ENCODE measurements at places on chromosomes 3 and 15.

DNA sequence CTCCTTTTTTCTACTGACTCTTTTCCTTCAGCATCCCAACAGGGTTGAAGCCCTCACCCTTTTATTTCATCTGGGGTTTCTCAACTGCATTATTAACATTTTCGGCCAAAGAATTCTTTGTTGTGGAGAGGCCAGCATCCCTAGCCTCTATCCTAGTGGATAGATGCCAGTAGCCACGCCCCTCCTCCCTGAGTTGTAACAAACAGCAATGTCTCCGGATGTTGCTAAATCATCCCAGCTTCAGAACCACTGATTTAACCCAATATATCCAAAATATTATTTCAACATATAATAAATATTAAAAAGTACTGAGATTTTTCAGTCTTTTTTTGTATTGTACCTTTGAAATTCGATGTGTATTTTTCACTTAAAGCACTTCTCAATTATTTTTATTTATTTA is 2.0 kb upstream of the RNF111 start:
- DNase-seq = no peak

DNA sequence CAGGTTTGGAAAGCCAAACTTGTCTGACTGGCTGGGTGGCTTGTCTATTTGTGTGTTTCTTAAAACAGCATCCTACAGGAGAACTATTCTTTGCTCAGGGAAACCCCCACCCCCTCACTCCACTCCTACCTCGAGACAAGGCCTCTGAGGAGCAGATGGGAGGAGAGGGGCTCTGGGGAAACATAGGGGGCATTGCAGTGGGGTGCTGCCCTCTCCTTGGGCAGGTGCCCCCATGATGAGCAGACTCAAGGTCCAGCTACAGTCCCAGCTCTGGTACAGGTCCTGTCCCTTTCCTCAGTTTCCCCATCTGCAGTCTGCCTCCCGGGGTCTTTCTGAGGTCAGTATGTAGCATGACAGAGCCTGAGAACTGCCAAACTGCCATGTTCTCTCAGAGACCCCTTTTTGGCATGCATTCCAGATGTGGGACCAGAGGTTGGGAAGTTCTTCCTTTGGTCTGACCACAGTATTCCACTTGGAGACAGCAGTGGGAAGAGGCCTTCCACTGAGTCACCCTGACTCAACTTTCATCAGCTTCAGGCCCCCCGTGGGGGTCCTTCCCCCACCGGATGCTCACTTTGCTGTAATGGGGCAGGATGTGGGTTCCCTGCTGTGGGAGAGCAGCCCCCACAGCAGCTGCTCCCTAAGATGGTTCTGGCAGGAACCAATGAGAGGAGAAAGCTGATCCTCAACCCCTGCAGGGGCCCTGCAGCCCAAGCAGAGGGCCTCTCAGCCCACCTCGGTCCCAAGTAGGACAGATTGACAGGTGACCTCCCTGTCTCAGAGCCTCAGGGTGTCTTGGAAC is 32.3 kb upstream of the CYP11A1 start:
- DNase-seq = no peak

DNA sequence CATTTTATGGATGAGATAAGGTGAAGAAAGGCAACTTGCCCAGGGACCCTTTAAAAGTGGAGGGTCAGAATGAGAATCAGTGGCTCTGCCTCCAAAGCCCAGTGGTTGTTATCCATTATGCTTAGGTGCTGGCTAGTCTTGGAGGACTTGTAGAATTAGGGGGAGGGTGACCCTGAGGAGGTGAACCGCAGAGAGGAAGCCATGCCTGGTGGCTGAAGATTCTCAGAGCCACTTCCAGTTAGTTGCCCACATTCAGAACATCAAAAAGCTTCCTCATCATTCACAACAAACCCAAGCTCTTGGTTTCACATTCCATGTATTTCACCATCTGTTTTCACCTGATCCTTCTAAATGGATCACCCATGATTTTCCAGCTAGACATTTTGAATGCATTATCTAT is 11.2 kb downstream of the EBLN2 start:
- DNase-seq = no peak

GRCh38 chr3:25385807-25386460 is 42.1 kb upstream of the RARB start:
- no peak for DNase-seq

DNA sequence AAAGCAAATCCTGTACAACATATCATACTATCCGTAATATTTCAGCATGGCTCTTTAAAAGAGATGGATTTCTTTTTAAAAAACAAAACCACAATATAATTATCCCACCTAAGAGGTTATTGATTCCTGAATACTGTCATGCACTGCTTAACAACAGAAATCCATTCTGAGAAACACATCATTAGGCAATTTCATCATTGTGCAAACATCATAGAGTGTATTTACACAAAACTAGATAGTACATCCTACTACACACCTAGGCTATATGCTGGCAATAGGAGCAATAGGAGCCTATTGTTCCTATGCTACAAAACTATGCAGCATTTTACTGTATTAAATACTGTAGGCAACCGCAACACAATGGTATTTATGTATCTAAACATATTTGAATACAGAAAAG is 242.0 kb downstream of the NEK10 start:
- no peak for DNase-seq

- DNase-seq = no peak
Measured at GRCh38 chr15:95567686-95568085, 762.8 kb upstream of the NR2F2 start.

DNA sequence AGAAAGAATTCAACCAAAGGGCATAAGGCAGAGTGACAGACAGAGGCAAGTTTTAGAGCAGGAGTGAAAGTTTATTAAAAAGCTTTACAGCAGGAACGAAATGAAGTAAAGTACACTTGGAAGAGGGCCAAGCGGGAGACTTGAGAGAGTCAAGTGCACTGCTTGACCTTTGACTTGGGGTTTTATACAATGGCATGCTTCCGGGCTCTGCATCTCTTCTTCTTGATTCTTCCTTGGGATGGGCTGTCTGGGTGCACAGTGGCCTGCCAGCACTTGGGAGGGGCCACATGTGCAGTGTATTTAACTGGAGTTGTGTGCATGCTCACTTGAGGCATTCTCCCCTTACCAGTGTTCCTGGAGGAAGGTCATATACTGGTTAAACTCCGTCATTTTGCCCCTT is 30.4 kb upstream of the KLHL25 start:
- no peak for DNase-seq

DNA sequence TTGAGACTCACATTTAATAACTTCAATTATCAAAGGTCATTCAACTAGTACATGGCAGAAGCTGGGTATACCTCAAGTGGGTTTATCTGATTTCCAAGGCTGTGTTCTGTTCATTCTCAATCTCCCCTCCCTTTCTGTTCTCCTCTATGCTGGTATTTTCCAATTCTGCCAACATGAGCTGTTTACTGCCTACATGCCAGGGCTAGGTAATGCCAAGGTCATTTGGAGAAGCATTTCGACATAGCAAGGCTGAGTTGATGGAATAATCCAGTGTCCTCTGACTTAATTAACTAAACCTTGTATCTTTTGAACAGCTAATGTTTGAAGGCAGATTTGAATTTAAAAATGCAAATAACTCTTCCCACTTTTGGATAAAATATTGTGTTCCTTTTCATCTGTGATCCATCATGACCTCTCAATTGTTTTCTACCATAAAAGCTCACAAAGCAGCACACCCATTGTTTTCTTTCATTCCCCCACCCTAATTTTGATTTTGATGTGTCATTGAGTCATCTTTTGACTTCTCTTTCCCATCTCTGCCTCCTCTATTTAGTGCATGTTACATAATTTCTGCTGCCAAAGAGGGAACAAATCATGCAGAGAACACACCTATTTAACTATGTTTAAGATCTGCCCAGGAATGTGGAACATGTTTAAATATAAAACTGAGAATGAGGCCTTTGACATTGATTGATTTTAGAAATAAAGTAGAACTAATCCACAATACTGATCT is 308.8 kb upstream of the NR2E3 start:
- DNase-seq = no peak

GRCh38 chr15:72178976-72179585 is 18.5 kb downstream of the GRAMD2A start:
- no peak for DNase-seq

- DNase-seq = no peak
Measured at GRCh38 chr3:169147238-169148008, 516.1 kb downstream of the MECOM start.

DNA sequence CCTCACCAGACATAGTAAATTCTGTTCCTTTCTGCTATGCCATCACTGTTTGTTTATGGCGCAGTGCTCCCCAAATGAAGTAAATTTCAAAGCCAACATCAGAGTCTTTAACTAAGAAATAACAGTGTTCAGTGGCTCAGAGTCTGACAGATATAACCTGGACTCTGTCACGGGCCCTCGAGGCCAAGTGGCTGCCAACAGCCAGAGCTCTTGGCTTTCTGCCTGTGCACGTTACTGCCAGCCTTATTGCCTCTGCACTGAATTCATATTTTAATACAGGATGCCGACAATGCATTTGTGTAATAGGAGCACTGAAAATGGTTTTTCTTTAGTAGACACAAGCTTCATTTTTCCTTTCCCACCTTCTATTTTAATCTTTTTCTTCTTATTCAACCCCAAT is 219.9 kb downstream of the NLGN1 start:
- DNase-seq = no peak

GRCh38 chr3:64796607-64797399 is 109.0 kb upstream of the ADAMTS9 start:
- DNase-seq = no peak

DNA sequence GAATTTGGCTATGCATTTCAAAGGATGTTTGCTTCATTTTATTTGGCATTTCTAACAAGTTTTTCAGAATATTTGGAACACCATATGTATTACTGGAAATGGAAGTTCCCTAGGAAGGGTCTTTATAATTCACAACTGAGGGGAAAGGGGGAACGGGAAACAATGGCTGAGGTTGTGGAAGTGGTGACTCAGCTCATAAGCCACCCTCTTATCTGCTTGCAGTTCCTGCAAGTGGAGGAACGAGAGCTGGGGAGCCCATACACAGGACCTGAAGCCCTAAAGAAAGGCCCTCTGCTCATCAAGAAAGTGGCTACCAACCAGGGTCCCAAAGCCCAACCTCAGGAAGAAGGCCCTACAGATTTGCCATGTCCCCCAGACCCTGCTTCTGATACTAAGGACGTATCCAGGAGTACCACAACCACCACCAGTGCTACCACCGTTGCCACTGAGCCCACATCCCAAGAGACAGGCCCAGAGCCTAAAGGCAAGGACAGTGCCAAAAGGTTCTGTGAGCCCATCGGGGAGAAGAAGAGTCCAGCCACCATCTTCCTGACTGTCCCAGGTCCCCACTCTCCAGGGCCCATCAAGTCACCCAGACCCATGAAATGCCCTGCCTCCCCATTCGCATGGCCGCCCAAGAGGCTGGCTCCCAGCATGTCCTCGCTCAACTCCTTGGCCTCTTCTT is 37.9 kb downstream of the ESYT3 start:
- DNase-seq = no peak

- DNase-seq = no peak
Measured at GRCh38 chr15:55863911-55864310, 121.0 kb upstream of the PRTG start.

- DNase-seq = no peak
Measured at GRCh38 chr15:34332553-34333120, 4.9 kb downstream of the SLC12A6 start.

DNA sequence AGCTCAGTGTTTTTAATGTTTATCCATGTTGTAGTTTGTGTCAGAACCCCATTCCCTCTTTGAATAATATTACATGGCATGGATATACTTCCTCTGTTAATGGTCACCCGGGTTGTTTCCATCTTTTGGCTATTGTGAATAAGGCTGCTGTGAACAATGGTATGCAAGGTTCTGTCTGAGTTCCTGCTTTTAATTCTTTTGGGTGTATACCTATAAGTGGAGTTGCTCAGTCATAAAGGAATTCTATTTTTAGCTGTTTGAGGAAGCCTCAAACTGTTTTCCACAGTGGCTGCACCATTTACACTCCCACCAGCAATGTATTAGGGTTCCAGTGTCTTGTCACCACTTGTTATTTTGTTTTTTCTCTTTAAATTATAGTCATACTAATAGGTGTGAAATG is 99.6 kb downstream of the SLC25A26 start:
- no peak for DNase-seq

DNA sequence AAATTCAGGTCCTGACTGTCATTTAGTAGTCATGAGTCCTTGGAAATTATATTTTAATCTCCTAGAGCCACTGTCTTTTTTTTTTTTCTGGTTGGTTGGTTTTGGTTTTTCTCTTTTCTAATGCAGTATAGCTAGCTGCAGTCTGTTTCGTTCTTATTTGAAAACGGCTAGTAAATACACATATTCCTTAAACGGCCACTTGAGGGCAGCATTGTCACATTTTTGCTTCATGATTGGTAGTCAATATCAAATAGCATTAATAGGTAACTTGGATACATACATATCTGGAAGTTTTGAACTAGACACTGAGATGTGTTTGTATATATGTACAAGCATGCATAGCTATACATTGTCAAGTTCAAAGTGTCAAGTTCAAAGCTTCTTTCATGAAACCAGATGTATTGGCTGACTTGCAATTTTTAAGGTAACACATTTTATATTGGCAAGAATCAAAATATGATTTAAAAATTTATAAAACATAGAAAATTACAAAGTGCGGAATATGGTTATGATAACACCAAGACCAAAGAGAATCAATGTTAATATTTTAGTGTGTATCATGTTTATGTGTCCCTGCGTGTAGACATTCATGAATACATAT is 22.5 kb downstream of the GABRA5 start:
- no peak for DNase-seq

- DNase-seq = no peak
Measured at GRCh38 chr3:61589856-61590255, 28.5 kb downstream of the PTPRG start.

- no peak for DNase-seq
Measured at GRCh38 chr15:98838387-98839259, 169.0 kb downstream of the PGPEP1L start.

- DNase-seq = no peak
Measured at GRCh38 chr3:120823156-120823555, 80.6 kb downstream of the GTF2E1 start.

- no peak for DNase-seq
Measured at GRCh38 chr15:78065973-78066946, 11.3 kb downstream of the TBC1D2B start.

GRCh38 chr3:58568572-58569286 is 8.5 kb downstream of the FAM107A start:
- peak; percentile 9 for DNase-seq

- no peak for DNase-seq
Measured at GRCh38 chr15:84955089-84955848, 26.4 kb upstream of the PDE8A start.

GRCh38 chr15:36361351-36361870 is 218.0 kb upstream of the CDIN1 start:
- no peak for DNase-seq

DNA sequence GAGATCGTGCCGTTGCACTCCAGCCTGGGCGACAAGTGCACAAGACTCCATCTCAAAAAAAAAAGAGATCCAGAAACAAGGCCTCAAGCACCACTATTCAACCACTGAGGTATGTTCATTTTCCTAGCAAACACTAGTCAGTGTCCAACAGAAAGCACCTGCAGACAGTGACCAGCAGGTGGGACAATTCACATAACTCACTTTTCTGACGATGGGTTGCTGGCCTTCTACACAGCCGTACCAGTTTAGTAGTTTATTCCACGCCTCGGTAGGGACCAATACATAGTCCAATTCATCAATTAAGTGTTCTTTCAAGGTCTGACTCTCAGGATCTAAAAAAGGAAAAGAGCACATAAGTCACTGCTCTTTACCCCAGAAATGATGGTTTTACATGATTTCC is 12.4 kb downstream of the USP4 start:
- no peak for DNase-seq

- DNase-seq = no peak
Measured at GRCh38 chr3:128727485-128727884, 1.5 kb downstream of the RAB7A start.

Data from esophagus squamous epithelium (tissue), 5 donors.